Left renal pelvis (tissue), 4 donors: ENCODE measurements at places on chromosomes 2 and 18.

DNA sequence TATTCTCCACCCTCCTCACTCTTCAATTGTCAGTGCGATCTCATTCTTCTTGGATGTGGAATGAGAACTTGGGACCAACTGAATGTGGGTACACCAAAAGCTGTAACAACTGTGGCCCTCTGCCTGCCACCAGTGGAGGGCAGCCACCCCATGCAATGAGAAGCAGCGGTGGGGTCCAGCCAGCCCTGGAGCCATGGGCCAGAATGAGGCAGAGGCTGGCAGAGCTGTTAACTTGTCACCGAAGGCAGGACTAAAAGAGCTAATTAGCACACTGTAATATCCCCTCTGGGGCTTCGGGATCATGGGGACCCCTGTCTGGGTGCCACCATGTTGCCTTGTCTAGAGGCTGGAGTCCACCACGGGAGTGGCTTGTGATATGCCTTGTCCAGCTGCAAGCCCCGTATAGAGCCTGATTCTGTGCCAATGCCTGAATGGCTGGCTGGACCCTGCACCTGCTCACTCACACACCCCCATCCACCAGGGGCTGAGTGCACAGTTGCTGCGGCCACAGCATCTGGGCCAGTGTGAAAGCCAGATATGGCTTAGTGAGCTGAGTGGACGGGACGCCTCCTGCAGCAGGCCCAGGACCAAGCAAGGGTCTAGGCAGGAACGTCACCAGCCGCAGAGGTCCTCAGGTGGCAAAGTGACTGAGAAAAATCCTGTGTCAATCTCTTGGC lies 680.5 kb downstream of the DSC3 start:
- no peak for DNase-seq

DNA sequence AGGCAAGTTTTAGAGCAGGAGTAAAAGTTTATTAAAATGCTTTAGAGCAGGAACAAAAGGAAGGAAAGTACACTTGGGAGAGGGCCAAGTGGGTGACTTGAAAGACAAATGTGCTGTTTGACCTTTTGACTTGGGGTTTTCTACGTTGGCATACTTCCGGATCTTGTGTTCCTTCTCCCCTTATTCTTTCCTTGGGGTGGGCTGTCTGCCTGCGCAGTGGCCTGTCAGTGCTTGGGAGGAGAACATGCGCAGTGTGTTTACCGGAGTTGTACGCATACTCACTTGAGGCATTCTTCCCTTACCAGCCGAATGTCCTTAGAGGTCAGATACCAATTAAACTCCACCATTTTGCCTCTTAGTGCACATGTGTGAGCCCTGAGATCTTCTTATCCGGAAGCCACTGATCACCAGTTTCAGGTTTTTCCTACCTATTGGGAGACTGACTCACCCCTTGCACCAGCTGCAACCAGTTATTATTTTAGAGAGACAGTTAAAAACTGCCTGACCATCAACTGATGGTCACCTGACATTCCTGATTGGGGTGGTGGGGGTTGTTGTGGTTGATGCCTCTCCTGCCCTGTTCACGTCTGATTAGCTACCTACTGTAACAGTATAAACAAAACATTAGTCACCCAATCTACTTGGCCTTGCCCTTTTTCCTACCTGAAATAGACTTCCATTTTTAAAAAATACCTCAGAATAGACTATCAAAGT lies 67.5 kb downstream of the NYAP2 start:
- no peak for DNase-seq

- DNase-seq: no peak
Measured at GRCh38 chr2:225122007-225122406, 79.7 kb upstream of the DOCK10 start.

DNA sequence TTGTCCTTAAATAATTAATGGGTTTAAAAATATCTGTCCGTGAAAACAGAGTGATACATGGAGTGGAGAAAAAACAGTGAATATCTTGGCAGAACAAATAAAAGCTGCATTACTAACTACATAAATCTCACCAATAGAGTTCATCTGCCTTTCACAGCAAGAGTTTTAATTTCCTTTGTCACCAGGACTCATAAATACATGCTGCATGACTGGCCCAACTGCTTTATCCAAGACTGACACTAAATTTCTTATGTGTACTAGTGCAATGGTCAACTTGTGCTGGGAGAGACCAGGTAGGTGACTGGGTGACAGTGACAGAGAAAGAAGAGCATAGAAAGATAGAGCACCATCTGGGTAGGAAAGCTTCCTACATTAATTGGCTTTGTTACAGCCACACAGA lies 402.8 kb downstream of the RAD51AP2 start:
- no peak for DNase-seq

DNA sequence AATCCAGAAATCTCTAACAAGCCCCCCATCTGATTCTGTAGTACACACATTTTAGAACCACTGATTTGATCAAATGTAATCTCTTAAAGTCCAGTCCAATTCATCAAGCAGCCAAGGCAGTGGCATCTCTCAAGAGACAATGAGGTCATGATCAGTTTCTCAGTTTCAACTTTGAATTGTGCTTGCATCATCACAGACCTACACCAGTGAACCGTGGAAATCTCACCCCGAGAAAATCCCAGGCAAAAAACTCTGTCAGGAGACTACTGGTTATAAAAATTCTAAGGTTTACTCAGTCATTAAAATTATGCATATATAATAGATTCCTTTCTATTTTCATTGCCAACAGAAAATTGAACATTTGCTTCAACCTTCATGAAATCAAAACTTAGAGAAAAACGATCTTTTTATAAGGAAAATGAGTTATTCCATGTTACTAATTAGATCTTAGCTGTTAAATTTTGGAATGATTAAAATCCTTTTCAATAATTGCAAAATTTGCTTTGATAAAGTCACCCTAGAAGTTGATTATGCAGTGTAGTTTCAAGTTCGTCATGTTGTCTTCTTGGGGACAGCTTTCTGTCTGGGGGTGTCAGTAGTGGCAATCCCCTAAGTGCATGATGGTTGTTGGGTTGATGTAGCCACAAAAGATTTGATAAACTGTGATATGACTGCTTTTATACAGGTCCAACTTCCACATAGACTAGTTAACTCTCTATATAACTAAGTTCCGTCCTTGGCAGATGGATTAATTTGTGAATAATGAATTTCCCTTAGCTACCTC lies 235.0 kb downstream of the CAMKMT start:
- no peak for DNase-seq

DNA sequence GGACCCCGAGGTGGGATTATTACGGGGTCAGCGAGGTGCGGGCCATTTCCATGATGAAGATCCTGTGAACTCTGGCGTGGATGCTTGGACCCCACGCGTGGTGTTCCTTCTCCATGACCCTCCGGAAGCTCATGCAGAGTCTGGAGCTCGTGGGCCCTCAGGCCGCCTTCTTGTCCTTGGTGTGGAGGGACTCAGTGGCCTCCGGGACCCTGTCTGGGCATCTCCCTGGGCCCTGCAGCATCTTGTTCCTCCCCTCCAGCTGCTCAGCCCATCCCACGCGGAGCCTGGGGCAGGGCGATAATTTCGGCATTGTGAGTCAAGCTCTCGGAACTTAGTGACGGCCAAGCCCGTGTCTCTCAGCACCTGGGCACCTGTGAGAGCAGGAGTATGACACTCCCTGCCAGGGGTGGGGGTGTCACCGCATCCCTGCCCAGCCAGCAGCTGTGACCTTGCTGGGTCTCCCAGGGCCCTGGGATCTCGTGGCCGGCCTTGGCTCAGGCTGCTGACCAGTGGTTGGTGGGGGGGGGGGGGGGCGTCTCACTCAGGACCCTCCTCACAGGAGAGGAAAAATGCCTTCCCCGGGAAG lies 24.6 kb downstream of the RTP5 start:
- no peak for DNase-seq
